ENCODE measurements at places on chromosomes 6 and 20.

DNA sequence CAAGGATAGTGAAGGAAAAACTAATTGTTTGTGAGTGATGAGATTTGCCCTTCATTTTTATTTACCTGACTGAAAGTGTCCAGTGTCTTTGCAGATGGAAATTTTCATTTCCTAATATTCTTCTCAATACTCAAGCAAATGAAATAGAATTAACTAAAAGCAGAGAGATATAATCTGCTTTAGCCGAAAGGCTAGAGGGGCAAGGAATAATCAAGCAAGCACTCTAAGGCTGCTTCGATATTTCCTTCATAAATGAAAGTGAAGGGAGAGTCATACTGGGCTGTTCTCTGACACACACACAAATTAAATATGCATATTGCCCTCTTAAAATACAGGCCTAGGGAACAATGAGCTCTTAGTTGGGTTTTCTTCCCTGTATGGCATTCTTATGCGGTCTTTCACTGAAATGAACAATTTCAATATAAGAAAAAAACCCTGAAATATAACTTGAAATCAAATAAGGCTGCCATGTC lies 47.5 kb upstream of the POPDC3 start:
- DNase-seq: no peak

- no peak for DNase-seq
These were observed 38.4 kb upstream of the SLC22A16 start for GRCh38 chr6:110514818-110515217.

- DNase-seq: no peak
These were observed 210.3 kb downstream of the FOXA2 start for GRCh38 chr20:22374066-22374465.

GRCh38 chr6:127026247-127026646 lies 92.2 kb upstream of the RSPO3 start:
- no peak for DNase-seq

GRCh38 chr6:41687501-41688175 lies 47.8 kb downstream of the TFEB start:
- DNase-seq: no peak

- no peak for DNase-seq
These were observed 20.1 kb downstream of the APCDD1L start for GRCh38 chr20:58494923-58495622.

- DNase-seq: no peak
These were observed 152.1 kb downstream of the TFAP2C start for GRCh38 chr20:56781108-56781739.

DNA sequence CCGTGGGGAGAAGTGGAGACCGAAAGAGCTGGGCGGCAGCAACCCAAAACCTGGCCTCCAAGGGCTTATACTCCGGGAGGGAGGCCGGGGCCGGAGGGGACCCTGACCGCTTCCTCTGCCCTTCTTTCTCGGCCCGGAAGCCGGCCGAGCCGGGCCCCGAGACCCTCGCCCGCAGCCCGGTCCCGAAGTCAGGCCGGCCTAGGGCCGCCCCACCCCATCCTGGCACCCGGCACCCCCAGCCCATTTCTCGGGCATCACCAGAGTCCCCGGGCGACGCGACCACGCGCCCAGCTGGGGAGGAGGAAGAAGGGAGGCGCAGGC lies 572 bp upstream of the ZDHHC14 start:
- no peak for DNase-seq

GRCh38 chr6:23403460-23403859 lies 722.6 kb upstream of the NRSN1 start:
- DNase-seq: no peak

DNA sequence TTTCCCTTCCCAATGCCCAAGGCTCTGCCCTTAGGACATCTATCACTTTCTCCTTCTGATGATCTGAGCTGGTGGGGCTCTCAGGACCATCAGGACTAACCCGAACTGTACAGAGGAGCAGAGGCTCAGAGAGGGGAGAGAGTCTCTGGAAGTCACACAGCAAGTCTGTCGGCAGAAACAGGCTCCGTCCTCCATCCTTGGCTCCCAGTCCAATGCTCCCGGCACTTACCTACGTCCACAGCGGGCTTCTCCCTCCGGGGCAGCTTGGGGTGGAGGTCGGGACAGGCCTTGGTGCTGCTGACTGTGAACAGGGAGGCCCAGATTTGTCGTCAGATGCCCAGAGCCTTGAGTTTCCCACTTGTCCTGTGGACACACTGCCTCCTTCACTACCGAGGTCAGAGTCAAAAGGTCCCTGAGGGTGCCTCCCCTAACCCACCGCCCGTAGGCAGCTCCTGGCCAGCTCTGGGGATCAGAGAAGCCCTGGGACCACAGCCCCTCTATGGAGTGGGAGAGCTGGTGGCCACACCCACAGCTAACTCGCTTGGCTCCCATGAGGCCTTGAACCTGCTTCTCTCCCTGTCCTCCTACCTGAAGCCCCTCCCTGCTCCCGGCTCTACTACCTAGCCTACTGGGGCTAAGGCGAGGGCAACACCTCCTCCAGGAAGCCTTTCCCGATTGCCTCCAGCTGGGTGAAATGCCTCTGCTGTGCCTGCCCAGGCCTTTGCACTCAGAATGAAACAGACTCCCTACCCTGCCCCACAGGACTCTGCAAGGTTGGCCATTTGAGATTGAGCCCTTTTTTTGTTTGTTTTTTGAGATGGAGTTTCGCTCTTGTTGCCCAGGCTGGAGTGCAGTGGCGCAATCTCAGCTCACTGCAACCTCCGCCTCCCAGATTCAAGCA lies 22.6 kb downstream of the VSTM2L start:
- no peak for DNase-seq

DNA sequence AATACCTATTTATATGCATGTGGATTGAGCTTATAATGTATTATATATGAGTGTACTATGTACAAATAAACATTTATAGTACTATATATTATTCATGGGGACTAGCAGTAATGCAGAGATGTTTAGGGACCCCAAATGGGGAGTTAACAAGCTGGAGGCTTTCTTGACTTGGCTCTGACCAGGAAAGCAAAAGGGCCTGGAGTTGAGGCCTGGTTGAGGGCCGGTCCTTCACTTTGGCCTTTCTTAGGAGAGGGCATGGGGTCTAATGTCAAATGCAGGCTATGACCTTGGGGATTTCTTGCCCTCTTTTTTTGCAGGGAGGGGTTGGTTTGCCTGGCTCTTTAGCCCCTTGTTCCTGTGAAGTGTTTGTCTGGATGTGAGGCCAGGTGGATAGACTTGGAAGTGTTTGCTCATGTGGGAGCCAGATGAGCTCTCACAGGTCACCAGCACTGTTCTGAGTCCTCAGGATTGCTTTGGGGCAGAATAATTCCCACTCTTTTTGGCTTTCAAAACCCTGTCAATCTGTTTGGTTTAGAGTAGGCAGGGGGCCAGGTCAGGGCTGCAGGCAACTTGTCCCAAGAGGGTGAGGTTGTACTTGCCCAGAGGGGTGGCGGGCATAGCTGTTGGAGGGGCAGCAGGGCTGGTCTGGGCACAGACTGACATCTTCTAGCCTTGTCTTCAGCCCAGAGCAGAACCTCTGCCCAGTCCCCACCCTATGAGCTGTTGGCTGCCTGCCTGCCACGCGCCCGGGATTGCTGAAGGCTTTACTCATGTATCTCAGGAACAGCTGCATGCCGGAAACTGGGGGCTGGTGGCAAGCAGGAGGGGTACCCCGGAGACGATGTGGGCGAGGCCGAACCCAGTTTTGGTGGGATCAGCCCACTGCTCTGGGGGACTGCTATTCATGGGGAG lies 14.6 kb downstream of the TJAP1 start:
- no peak for DNase-seq

- DNase-seq: no peak
These were observed 227.5 kb downstream of the KCNQ5 start for GRCh38 chr6:72849346-72849745.

DNA sequence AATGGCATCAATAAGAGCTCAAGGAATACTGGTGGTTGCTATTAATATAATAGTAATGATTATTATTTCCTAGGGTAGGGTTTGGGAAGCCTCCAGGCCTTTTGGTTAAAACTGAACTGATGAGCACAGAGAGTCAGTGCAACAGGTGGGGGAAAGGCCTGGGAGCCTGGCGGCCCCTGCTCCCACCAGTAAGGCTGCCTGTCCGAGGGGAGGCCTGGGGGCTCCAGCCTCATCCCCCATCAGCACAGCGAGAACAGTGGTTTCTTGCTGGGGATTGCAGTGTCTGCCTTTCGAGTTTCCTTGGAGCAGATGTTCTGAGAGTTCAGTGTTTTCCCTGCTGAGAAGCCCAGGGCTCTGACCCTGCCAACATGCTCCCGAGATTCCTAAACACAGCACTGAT lies 340.4 kb downstream of the CDH26 start:
- DNase-seq: no peak

GRCh38 chr6:148430897-148431296 lies 88.3 kb downstream of the SASH1 start:
- DNase-seq: no peak

- peak; percentile 8 for DNase-seq
These were observed 8.1 kb upstream of the CSE1L start for GRCh38 chr20:49037962-49038387.

DNA sequence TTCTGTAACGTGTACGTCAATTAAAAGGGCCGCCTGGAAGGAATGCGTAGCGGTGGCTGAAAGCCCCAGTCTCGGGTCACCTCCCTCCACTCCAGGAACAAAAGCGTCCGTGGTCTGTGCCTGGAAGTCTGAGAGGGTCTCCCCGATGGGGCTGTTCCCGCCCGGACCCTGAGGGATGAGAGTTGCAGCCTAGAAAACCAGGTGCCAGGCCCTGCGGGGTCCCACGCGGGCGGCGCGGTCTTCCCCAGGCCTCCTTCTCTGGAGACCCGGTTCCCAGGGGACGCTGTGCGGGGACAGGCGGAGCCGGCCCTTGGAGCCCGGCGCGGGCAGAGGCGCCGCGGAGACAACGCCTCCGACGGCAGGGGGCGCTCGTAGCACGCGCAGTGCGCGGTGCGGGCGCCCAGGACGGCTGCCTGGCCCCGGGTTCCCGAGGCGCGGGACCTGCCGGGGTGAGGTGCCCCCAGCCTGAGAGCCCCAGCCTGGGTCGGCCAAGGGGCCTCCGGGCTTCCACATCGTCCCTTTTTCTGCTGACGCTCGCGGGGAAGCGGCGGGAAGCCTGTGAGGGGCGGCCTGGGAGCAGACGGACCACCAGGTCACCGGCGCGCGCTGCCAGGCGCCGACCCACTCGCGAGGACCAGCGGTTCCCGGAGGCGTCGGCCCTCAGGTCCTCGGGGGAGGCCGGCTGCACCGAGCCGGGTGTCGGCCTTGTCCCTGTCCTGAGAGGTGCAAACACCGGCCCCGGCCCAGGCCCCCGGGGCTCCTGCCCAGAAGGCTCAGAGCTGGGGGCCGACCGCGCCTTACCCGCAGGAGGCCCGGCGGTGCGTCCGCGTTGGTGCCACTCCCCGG lies 5.3 kb upstream of the FOXC1 start:
- peak; percentile 64 for DNase-seq

DNA sequence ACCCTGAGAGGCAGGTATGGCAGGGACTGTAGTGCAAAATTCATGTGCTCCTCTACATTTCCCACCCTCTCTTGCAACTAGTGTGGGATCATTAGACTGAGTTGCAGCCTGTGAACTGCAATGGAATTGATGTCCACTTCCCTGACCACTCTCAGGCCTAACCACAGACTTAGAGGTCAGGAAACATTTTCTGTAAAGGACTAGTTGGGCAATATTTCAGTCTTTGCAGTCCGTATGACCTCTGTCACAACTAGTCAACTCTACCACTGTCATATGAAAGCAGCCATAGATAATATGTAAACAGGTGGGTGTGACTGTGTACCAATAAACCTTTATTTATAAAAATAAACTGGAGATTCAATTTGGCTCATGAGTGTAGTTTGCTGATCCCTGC lies 134.4 kb upstream of the TOP1 start:
- DNase-seq: no peak

DNA sequence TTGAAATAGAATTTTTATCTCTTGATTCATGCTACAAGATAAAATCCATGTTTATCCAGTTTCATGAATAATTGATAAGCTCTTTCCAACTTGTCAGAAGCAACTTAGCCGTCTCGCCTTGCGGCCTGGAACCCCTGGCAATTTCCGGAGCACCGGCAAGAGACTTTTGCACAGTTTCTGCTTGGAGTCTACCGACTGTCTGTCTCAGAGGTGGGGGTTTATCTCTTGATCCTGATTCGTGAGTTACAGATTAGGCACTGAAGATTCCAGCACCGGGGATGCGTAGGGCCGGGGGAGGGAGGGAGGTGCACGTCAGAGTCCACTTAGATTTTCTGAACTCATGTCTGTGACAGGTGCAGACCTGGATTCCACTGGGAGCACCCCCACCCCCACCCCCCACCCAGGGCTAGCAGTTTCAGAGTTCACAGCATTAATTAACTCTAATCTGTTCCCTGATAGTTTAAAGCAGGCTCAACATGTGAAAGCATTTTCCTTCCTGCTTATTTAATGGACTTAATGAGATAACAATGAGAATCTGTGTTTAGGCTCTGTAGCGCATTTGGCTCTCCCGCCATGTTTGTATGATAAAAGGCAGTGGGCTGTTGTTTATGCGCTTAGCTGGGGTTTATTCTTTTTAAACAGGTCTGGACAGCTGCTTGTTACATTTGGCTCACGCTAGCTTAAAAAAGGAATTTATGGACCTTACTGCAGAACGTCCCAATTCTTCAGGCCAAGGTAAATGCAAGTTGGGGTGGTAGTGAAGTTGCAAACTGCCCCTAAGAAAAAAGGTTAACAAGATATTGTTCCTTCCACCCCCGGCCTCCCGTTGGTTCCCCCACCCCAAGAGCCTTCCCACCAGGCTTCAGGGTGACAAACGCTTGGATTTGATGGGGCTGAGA lies 8.1 kb upstream of the APCDD1L start:
- DNase-seq: no peak

All from activated CD4-positive, alpha-beta T cell treated with anti-CD3 and anti-CD28 coated beads, Interleukin-2, amount 50 U/mL, for 1 hour (primary cell).